Activated T-cell treated with anti-CD3 and anti-CD28 coated beads, Interleukin-2, amount 50 U/mL, for 48 hours (primary cell): ENCODE measurements at places on chromosomes 7 and 10.

DNA sequence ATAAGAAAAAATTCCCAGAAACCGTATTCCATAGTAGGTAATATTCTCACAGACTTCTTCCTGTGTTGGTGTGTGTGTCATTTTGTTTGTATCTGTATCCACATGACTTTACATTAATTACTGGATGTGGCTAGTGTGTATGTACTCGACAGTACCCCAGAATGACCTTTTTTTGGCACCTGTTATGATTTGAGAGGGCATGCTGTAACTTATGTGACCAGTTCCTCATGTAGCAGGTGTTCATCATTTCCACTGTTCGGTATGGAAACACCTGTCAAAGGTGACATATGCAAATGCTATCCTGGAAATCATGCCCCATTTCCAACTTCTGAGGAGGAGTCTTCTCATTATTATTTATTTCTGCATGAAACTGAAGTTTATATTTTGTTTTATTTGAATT, 89.3 kb downstream of the ZMYND11 start:
- no peak for DNase-seq

GRCh38 chr7:105677817-105678573, 96.7 kb upstream of the EFCAB10 start:
- DNase-seq = peak; percentile 62

DNA sequence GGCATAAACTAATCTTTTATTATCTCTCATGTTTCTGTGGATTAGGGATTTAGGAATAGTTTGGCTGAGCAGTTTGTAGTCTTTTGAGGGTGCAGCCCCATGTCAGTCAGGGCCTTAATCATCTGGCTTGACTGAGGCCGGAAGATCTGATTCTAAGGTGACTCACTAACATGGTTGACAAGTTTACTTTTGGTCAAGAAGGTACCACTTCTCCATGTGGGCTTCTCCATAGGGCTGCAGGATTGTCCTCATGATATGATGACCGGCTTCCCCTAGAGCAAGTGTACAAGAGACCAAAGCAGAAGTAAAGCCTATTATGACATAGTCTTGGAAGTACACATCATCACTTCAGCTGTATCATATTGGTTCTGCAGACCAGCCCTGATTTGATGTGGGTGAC, 45.9 kb upstream of the OIT3 start:
- no peak for DNase-seq

GRCh38 chr7:39674406-39674805, 51.0 kb downstream of the RALA start:
- DNase-seq = no peak

DNA sequence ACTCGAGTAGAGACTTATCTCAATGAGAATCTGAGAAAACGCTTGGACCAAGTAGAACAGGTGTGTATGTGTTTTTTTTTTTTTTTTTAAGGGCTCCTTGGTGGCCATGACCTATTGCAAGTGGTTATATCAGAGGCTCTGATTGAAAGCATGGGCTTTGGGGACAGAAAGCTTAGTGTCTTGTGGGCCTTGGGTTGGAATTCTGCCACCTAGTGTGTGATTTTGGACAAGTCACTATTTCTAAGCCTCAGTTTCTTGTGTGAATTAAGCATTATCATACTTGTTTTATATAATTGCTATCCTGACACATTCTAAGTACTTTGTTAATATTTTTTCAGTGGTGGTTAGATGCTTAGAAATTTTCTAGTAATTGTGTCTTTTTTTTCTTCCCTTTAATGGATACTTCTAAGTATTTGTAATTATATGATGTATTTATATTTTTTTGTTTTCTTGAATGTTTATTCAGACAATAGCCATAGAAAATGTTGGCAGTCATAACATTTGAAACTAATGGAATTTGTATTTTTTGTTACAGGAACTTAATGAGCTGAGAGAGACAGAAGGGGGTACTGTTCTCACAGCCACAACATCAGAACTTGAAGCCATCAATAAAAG, 33.1 kb downstream of the SMC3 start:
- DNase-seq = no peak

- no peak for DNase-seq
Observed at GRCh38 chr7:6155596-6155995, 116.8 kb downstream of the CYTH3 start.

DNA sequence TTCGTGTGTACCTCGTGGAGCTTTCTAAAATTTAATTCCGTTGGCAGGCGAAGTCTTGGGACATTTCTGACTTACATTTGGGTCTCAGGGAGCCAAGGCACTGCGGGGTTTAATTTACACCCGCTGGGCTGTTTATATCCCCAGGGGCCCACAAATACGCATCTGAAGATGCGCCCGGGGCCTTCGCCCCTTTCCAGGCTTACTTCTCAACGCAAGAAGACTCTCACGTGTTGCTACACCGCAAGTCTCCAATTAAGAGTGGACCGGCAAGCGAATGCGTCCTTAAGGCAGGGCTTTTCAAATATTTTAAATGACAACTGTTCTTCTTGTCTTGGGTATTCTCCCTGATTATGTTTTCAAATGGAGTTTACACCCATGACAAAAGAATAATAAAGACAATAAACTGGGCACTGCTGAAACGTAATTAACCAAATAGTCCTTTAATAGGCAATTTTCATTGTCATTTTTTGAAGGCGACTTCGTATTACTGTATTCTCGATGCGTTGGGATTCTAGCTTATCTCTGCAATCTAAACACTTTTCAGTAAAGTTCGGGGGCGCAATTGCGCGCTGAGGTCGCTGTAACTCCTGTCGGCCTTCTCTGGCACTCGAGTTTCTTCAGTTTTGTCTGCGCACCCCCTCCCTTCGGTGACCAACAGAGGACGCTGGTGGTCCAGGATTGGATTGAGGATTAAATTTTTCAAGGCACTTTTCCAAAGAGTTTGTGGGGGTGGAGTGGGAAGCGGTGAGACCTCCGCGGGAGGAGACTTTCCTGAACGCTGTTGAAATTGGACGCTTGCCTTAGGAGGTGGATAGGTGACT, 837 bp upstream of the IGFBP3 start:
- DNase-seq = peak; percentile 48

GRCh38 chr10:29829776-29830175, 195.0 kb upstream of the SVIL start:
- no peak for DNase-seq

DNA sequence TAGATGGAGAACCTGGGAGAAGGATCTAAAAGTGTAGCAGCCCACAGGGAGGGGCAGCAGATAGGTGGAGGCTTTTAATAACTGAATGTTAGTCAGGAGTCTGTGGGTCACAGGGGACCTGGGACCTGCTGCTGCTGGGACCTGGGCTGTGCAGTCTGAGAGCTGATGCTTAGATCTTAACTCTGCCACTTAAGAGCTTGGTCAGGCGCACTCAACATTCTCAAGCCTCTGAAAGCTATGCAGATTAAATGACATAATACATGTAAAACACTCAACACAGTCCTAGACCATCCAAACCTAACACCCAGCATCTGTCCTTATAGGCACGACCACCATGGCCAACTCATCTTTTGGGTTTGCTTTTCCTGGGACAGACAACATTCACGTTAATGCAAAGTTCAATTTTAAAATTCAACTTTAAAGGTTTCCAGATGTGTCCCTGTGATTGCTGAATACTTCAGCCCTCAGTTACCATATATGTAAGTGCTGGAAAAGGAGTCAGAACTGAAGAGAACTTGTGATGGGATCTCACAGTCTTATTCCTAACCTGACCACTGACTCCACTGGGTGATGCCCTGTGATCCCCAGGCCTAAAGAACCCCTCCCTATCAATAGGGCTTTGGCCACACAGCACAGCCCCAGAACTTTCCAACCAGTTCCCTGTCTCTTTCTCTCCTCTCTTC, 321.0 kb downstream of the PLXNA4 start:
- DNase-seq = no peak

DNA sequence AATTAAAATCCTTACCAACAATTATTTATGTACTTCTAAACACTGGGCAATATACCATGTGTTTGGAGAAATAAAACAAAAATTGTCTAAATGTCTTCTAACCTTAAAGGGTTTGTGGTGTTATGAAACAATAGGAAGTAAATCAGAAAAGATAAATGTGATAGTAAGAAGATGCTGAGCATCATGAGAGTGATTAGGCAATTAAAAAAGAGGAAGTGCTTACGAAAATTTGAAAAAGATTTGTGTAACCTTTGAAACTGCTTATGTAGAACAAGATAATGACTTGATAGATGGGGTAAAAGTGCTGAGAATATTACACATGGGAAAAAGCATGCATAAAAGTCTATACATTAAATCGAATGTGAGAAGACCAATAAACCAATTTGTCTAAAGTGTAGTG, 573.4 kb upstream of the CNTNAP2 start:
- DNase-seq = no peak

- DNase-seq = no peak
Observed at GRCh38 chr10:99337311-99337811, 8.2 kb downstream of the CNNM1 start.

DNA sequence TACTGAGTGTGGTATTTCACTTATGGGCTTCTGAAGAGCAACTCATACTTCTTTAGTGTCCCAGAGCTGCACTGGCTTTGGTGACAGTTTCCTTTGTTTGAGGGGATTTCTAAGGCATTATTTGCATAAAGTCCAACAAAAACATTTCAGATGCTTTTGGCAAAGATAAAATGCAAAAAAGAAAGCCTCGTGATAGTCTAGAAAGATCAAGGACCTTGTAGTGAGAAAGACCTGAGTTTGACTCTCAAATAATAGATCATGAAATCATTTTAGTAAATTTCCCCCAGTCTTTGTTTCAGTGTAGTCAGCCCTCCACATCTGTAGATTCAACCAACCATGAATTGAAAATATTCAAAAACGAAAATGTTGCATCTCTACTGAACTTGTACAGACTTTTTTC, 107.4 kb downstream of the EEPD1 start:
- DNase-seq = no peak

GRCh38 chr10:118820326-118821116, 65.8 kb upstream of the CACUL1 start:
- DNase-seq = no peak

DNA sequence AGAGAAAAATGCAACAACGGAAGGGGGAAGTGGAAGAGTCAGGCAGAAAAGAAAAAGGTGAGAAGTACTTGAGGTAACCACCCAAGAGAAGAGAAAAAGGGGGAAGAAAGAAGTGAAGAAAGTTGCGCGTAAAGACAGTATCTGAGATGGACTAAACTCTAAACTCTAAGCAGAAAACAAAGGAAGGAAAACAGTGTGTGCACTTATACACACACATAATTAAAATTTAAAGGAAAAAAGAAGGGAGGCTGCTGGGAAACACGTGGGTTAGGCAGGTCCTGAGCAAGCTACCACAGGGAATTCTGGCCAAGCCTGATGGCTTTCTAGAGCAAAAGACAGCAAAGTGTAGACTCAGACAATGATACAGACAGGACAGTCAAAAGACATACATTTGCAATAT, 78.0 kb downstream of the UBE2H start:
- DNase-seq = no peak
